ENCODE measurements at places on chromosomes 2 and 18. TPM values are rescaled to one million over a fixed set of nuclear protein-coding genes. Genes with fewer than 3 reads are reported as not detected.

DNA sequence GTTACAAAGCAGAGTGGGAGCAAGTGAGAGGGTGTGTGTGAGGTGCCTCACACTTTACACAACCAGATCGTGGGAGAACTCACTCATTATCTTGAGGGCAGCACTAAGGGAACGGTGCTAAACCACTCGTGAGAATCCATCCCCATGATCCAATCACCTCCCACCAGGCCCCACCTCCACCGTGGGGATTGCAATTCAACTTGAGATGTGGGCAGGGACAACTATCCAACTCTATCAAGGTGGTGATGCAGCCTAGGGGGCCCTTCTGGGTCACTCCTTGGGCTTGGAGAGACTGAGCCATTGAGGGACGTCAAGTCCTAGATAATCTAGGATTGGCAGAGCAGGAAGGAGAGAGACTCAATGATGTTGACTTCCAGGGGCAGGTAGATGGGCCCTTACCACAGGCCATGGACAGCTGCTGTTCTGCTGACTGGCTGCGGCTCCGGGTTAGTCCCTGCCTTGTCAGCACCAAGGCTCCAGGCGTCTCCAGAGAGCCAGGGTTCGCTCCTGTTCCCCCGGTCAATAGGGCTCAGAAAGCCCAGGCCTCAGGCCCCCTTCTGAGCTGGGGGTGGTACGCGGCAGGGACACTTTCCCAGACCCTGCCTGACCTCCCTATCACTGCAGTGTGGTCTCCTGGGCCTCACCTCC lies 193.2 kb upstream of the HS6ST1 start:
- no peak for DNase-seq

- peak; percentile 66 for DNase-seq
Measured at GRCh38 chr2:65281627-65282351, 54.2 kb downstream of the ACTR2 start.

- peak; percentile 68 for DNase-seq
Measured at GRCh38 chr2:85259101-85259590, 68.6 kb downstream of the TGOLN2 start.

GRCh38 chr2:111239107-111239506 lies 118.4 kb downstream of the BCL2L11 start:
- DNase-seq: no peak

Gene SLC66A3
- total RNA-seq: 14.1 TPM

Gene RAB17
- 369 TPM for total RNA-seq
